Neuronal stem cell (in vitro differentiated cells): ENCODE measurements at places on chromosomes 7 and 10.
A peak's percentile ranks its signal among the peaks of the same experiment; 100 is the strongest.

GRCh38 chr7:23306936-23307521 lies 7.9 kb downstream of the MALSU1 start:
- DNase-seq, result no peak

DNA sequence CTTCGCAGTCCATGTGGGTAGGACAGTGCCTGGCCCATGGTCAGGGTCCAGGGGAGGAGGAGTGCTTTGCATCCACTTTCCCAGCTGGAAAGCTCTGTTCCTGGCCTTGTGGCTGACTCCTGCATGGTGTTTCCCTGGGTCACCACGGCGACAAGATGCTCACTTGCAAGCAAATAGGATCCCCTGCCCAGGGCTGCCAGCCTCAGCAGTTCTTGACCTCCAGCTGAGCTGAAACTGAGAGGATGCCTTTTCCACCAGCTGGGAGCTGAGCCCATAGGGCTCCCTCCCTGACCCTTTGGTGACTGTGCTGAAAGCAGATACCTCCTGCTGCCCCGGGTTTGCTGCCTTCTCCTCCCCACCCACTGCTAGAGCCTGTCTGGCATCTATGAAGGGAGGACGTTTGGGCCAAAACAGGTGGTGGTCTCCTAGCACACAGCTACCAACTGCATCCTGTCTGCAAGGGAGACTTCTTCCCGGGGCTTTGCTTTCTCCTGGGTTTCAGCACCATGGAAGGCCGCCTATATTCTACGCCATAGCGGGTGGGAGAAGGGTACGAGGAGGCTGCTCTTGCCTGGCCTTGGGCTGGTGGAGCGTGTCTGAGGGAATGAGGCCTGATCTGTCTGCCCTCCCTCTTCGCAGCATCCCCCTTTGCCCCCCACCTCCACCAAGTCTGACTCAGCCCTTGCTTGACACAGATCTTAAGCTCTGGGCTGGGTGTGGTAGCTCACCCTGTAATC lies 34.4 kb downstream of the UBTD1 start:
- no peak for DNase-seq

DNA sequence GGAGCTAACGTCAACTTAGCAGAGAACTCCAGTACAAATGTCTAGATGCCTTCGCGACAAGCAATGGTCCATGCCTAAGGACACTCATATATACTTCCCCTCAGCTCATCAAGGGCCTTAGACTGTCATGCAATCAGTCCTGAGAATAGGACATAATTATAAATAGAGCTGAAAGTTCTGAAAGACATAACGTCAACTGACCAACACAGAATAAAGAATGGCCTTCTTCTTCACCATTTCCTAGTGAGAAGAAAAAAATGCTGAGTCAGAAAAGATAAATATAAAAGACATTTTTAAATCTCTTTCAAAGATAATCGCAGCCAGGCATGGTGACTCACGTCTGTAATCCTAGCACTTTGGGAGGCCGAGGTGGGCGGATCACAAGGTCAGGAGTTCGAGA lies 83.2 kb downstream of the ARMH3 start:
- no peak for DNase-seq

- DNase-seq, result no peak
Measured at GRCh38 chr7:35721288-35721687, 26.4 kb upstream of the HERPUD2 start.

GRCh38 chr10:77176232-77176631 lies 461.4 kb downstream of the KCNMA1 start:
- no peak for DNase-seq

- no peak for DNase-seq
Measured at GRCh38 chr7:22108151-22108845, 162.6 kb upstream of the CDCA7L start.

DNA sequence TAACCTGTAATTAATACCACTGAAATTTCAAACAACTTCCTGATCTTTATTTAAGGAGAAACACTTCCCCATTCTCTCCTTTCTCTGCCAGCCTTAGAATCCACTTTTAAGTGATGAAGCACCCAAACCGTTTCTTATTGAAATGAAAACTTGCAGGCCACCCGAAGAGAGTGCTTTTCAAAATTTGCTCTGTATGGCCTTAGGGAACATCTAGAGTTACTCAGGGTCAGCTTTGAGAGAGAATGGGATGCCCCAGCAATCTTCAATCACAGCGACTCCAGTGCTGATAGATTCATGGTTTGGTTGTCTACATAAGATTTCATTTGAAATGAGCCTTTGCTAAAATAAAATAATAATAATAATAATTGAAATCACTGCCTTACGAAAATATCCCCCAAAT lies 323.1 kb downstream of the PCLO start:
- DNase-seq, result no peak

DNA sequence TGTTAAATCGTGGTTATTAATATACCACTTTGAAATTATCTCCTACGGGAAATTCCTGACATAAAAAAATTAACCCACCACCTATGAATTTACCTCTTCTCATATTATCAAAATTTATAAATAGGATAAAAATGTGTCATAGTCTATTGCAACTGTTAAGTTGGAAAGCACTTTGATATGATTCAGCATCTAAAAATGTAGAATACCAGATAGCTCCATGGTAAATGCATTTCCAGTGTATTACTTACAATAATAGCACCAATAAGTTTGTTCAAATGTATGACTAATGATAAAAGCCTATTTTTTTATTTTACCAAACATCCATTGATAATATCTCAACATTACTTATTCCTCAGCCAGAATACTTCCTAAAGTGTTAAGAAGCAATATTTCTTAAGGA lies 13.6 kb upstream of the KCND2 start:
- DNase-seq, result no peak

DNA sequence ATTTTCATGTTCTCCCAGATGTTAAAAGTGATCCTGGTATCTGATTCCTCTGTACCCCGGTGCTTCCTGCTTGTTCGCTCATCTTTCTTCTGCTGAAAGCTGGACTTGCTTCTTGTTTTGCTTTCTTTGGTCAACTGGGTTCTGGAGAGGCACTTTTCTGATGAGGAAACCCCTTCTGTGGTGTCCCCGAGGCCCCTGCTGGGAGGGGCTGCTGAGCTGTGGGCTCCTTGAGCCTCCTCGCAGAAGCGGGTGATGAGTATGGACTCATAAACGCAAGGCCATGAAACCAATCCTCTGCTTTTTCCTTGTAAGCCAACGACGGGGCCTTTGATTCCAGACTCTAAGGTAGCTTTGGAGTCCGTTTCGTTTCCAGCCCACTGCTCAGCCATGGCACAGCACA lies 7.8 kb downstream of the WIPI2 start:
- DNase-seq, result no peak

GRCh38 chr10:93821051-93821772 lies 63.5 kb downstream of the LGI1 start:
- DNase-seq, result peak; percentile 12

DNA sequence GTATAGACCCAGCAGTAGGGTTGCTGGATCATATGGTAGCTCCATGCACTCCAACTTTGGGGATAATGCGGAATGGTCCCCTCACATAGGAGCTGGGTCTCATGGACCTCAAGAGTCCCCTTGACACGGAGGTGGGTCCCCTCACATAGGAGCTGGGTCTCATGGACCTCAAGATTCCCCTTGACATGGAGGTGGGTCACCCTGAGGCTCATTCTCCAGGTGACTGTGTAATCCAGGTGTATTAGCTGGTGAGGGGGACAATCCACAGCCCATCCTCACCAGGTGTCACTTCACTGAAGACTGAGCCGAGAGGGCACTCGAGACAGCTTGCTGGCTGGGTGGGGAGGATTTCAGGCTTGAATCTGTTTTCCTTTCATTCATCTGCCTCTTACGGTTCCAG lies 121.9 kb downstream of the PTPN20 start:
- DNase-seq, result no peak

DNA sequence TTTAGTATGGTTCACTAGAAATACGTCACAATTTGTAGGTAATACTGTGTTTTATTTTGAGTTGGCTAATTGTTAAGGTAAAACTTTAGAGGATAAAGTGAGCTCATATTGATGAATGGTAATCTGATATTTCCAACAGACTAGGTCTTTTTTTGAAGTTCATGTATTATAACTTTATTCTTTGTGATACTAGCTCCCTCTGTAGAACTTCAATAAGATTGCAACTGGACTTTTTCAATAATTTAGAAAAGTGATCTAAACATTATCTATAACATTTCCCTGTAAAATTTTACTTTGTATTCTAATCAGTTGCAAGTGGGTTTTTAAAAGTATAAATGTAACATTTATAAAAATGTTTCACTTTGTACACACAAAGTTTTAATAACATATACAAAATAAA lies 83.5 kb downstream of the ADK start:
- DNase-seq, result no peak

DNA sequence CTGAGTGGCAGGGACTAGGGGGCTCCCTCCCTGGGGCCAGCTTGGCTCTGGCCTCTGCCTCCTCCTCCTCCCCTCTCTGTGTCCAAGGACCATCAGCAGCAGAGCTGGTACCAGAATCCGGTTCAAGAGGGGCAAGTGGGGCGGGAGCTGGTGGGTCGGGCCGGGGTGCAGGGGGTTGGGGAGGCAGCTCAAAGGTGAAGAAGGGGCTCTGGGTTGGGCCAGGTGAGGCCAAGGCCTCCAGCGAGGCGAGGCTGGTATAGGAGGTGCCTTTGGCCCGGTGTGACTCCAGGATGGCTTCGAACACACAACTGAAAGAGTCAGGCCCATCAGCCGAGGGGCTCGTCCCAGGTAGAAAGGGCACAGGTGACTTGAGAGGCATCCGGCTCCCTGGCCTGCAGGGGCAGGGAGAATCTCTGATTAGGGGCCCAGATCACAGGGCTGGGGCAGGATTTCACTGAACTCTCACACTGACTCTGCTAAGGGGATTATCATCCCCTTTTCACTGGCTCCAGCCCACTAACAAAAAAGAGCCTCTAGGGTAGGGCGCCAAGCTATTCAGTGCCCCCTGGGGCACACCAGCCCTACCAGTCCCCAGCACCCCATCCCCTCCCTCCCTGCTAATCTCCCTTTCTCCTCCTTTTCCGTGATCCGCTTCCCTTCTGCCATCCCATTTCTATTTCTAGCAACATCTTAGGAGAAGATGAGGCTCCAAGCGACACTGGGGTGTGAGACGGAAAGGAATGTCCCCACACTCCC lies 4.6 kb downstream of the PSD start:
- DNase-seq, result no peak

DNA sequence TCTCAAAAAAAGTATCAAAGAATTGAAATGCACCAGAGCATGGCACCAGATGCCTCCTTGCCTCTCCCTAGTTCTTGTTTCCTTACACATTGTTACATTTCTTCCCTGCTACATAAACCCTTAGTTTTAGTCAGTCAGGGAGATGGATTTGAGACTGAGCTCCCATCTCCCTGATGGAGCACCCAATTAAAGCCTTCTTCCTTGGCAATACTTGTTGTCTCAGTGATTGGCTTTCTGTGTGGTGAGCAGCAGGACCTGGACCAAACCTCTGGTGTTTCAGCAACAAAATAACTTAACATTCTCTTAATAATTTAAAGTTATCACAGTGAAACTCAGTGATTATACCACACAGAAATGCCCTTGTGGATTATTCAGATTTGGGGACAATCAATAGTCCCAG lies 26.9 kb downstream of the PPP1R3C start:
- no peak for DNase-seq
